ENCODE measurements at places on chromosomes 2 and 18. TPM values are rescaled to one million over a fixed set of nuclear protein-coding genes. Genes with fewer than 3 reads are reported as not detected.

The TACR1 gene
- not detected for total RNA-seq

The INPP1 gene
- total RNA-seq, result 13.4 TPM

The CBLN2 gene
- total RNA-seq, result not detected

DNA sequence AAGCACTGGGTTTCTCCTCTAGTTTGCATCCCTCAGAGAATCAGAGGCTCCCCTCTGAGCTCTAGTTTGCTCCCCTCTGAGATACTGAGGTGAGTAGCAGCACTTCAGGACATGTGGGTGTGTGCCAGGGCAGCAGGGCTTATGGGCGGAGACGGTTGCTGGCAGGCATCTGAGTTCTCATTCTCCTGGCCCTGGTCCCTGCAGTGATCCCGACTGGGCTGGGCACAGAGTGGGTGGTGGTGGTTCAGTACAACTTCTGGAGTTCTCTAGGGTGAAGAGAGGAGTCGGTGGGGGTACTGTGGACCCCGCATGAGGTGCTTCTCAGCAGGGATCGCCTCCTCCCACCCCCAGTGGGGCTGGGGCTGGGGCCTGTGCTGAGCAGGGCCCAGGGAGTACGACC, 47.9 kb downstream of the BOLA3 start:
- no peaks in the 10 kb centered on the region for H3K27me3 ChIP-seq
- H3K4me1 ChIP-seq, result no peaks in the 10 kb centered on the region
- H3K27ac ChIP-seq, result no peak overlapping the region
- no peak for DNase-seq
- H3K4me3 ChIP-seq, result no peak overlapping the region

GRCh38 chr2:235921508-235922191, 246.5 kb downstream of the GBX2 start:
- H3K4me1 ChIP-seq, result no peaks in the 10 kb centered on the region
- DNase-seq, result no peak
- H3K27me3 ChIP-seq, result no peaks in the 10 kb centered on the region
- no peak overlapping the region for H3K27ac ChIP-seq

DNA sequence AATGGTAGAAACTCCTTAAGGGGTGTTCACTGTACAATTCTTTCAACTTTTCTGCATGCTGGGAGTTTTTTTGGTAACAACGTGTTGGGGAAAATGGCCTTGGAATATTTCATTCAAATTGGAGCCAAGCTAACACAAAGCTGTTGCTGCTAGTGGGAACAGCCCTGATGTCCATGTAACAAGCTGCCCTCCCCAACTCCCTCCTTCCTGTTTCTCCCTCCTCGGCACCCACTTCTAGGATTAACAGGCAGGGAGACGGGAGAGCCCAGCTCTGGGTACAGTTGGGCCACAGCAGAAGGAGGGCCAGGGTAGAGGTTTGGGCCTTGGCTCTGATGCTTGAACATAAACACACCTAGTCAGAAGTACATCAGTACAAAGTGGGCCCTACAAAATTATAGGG, 9.4 kb upstream of the MOCOS start:
- no peak for DNase-seq
- H3K4me1 ChIP-seq, result peaks cover 7% of the 10 kb centered on the region
- H3K4me3 ChIP-seq, result no peak overlapping the region
- H3K27ac ChIP-seq, result no peak overlapping the region
- H3K27me3 ChIP-seq, result no peaks in the 10 kb centered on the region
- peaks cover 2% of the 10 kb centered on the region for H3K36me3 ChIP-seq

GRCh38 chr2:23568626-23569190, 183.7 kb downstream of the KLHL29 start:
- no peaks in the 10 kb centered on the region for H3K36me3 ChIP-seq
- H3K27ac ChIP-seq, result no peak overlapping the region
- no peak for DNase-seq
- H3K27me3 ChIP-seq, result peaks cover 2% of the 10 kb centered on the region
- peaks cover 11% of the 10 kb centered on the region for H3K4me1 ChIP-seq

- H3K36me3 ChIP-seq, result no peaks in the 10 kb centered on the region
- no peak for DNase-seq
- no peaks in the 10 kb centered on the region for H3K27me3 ChIP-seq
- no peaks in the 10 kb centered on the region for H3K4me1 ChIP-seq
These were observed 47.0 kb downstream of the NCKAP5 start for GRCh38 chr2:133521146-133521745.

DNA sequence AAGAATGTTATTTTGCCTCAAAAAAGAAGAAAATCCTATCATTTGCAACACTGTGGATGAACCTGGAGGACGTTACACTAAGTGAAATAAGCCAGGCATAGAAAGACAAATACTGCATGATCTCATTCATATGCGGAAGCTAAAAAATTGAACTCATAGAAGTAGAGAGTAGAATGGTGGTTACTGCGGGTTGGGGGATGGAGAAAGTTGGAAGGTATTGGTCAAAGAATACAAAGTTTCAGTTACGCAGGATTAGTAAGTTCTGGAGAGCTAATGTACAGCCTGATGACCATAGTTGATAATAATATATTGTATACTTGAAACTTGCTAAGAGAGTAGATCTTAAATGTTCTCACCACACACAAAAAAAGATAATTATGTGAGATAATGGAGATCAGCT, 5.0 kb upstream of the GALNT5 start:
- H3K4me3 ChIP-seq, result no peak overlapping the region
- H3K27me3 ChIP-seq, result no peaks in the 10 kb centered on the region
- H3K36me3 ChIP-seq, result no peaks in the 10 kb centered on the region
- H3K27ac ChIP-seq, result no peak overlapping the region
- DNase-seq, result no peak

DNA sequence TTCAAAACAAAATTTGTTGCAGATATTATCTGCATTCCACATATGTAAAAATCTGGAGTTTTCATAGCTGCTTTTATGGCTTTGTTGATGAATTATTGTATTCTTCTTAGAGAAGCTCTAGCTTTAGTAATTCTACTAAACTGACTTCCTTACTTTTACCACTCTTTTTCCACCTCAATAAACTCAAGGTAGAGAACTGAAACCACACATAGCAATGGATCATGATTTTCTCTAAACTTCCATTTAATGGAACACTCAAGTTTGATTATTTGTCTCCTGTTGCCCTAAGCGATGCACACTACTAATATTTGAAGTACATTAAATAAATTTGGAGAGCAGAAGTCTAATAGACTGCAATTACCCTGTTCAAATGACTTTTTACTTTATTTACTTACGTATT, 192.0 kb downstream of the NBAS start:
- H3K27ac ChIP-seq, result no peak overlapping the region
- no peak overlapping the region for H3K4me3 ChIP-seq
- no peaks in the 10 kb centered on the region for H3K27me3 ChIP-seq
- DNase-seq, result no peak
- no peaks in the 10 kb centered on the region for H3K4me1 ChIP-seq
- peaks cover 1% of the 10 kb centered on the region for H3K36me3 ChIP-seq

DNA sequence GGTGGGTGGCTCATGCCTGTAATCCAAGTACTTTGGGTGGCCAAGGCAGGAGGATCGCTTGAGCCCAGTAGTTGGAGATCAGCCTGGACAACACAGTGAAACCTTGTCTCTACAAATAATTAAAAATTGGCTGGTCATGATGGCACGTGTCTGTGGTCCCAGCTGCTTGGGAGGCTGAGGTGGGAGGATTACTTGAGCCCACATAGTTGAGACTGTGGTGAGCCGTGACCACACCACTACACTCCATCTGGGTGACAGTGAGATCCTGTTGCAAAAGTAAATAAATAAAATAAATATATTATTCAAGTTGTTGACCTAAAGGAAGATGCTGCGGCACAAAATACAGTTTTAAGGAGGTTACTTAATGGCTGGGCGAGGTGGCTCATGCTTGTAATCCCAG, 72.7 kb downstream of the LAMA3 start:
- H3K27ac ChIP-seq, result no peak overlapping the region
- no peak overlapping the region for H3K4me3 ChIP-seq
- DNase-seq, result no peak

GRCh38 chr18:10515456-10515855, 10.4 kb upstream of the NAPG start:
- no peak for DNase-seq
- H3K27ac ChIP-seq, result no peak overlapping the region

Data from fibroblast of lung (primary cell).